ENCODE measurements at places on chromosomes 6 and 20. TPM values are rescaled to one million over a fixed set of nuclear protein-coding genes. Genes with fewer than 3 reads are reported as not detected.

Gene MEI4
- not detected for total RNA-seq

Gene HLA-DMB
- 34.4 TPM for total RNA-seq

Gene CDK19
- 14.3 TPM for total RNA-seq

Gene DNMT3B
- total RNA-seq, result 0.81 TPM

Gene BMP7
- 1.5 TPM for total RNA-seq

Gene CRYBG1
- total RNA-seq, result 7.2 TPM

- no peaks in the 10 kb centered on the region for H3K4me1 ChIP-seq
- no peaks in the 10 kb centered on the region for H3K36me3 ChIP-seq
- no peaks in the 10 kb centered on the region for H3K27me3 ChIP-seq
- no peak overlapping the region for H3K27ac ChIP-seq
- no peak for DNase-seq
Measured at GRCh38 chr6:6057442-6058053, 50.8 kb upstream of the NRN1 start.

DNA sequence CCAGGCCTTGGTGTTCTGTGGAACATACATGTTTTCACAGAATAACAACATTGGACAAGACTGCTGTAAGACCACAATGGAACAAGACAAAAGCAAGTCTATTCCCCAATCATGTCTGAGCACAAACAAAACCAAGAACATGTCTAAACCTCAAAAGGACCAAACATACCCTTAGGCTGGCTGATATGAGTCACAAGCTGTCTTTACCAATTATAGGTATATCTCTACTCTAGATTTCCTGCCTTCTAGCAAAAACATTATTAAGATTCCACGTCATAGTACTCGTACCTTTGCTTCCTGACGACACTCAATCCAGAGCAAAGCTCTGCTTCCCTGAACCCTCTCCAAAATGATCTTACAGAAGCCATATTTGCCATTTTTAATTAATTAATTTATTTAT is 15.4 kb upstream of the L3MBTL1 start:
- no peak for DNase-seq
- no peaks in the 10 kb centered on the region for H3K4me1 ChIP-seq
- H3K27me3 ChIP-seq, result no peaks in the 10 kb centered on the region
- no peaks in the 10 kb centered on the region for H3K36me3 ChIP-seq

DNA sequence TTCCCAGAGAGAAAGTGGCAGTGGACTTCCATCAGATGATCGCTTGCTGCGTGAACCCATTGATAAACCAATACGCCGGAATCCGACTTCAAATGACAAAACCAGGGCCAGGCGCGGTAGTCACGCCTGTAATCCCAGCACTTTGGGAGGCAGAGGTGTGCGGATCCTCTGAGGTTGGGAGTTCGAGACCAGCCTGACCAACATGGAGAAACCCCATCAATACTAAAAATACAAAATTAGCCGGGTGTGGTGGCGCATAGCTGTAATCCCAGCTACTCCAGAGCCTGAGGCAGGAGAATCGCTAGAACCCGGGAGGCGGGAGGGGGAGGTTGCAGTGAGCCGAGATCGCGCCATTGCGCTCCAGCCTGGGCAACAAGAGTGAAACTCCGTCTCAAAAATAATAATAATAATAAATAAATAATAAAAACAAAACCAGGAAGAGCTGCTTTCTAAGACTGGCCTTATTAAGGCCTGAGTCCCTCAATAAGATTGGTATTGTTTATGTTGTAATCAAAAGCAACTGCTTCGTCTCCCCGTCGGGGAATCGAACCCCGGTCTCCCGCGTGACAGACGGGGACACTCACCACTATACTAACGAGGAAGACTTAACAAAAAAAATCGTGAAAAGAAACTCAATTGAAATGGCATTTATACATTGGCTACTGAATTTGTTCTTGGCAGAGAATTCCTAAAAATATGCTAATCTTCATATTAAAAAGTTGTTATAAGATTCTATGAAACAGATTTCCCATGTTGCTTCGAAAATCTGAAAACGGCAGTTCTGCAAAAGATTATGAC is 110.2 kb upstream of the ZNF184 start:
- no peak overlapping the region for H3K27ac ChIP-seq
- no peak overlapping the region for H3K4me3 ChIP-seq
- H3K36me3 ChIP-seq, result no peaks in the 10 kb centered on the region
- DNase-seq, result no peak

DNA sequence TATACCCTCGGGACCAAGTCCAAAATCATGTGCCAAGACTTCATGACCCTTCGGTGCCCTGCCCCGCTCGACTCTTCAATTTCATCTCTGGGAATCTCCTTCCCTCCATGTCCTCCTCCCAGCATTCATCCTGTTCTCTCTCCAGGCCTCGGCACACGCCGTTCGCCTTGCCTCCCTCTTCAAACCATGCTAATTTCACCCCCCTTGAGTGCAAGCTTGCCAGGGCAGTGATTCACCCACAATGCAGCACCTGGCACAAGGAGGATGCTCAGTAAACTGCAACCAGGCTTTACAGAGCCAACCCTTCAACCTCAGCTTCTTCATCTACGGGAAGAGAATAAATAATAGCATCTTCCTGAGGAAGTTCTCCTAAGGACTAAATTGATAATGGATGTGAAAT is 4.1 kb downstream of the KCNS1 start:
- H3K27ac ChIP-seq, result no peak overlapping the region
- H3K4me1 ChIP-seq, result no peaks in the 10 kb centered on the region
- no peak for DNase-seq

- H3K36me3 ChIP-seq, result no peaks in the 10 kb centered on the region
- no peak overlapping the region for H3K4me3 ChIP-seq
Measured at GRCh38 chr6:11085758-11086435, 7.7 kb upstream of the SMIM13 start.

DNA sequence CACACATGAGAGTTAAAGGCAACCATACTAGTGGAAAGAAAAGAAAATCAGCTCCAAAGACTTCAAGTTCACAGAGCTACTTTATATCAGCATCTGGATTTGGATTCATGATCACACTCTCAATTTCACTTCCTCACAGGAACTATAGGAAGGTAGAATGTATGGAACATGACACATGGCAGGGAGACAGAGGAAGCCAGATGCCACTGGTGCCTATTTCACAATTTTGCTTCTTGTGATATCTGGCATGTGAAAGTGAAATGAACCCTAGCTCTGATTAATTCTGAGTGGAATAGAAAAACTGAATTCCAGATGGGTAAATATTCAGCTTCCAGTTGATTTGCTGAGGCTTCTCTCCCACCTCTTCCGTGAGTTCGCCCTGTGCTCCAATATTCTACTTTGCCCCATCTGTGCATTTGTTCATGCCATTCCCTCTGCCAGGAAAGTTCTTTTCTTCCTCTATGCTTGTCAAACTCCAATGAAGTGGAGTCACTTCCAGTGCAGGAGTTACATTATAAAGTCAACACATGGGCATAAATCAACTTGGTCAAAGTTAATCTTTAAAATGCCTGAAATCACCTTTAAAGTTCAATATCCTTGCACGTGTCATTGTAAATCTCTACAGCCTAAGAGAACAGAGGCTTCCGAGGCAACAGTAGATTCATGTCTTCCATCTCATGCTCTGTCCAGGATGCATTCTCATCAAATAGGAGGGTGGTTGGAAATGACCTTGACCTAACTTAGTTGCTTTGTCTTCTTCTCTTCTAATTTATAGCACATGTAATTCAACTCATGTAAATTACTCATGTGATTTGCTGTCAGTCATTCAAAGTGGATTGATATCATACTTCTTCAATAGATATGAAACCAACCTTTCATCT is 275.3 kb downstream of the HIVEP2 start:
- H3K4me1 ChIP-seq, result no peaks in the 10 kb centered on the region
- H3K4me3 ChIP-seq, result no peak overlapping the region
- no peak overlapping the region for H3K27ac ChIP-seq

DNA sequence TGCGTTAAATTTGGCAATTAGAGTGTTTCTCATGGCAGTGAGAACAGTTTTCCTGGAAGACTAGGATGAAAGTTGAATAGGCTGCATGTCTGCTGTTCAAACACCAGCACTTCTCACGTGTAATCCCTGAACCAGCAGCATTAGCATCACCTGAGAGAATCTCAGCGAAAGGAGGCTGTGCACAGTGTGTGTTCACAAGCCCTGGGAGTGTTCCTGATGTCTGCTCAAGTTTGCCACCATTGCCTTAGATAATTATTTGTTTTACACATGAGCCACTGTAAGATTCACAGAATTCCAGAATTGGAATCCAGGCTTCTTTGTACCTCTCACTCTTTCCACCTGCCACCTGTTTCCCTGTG is 117.3 kb downstream of the JARID2 start:
- peaks cover 8% of the 10 kb centered on the region for H3K4me1 ChIP-seq
- no peak overlapping the region for H3K4me3 ChIP-seq

DNA sequence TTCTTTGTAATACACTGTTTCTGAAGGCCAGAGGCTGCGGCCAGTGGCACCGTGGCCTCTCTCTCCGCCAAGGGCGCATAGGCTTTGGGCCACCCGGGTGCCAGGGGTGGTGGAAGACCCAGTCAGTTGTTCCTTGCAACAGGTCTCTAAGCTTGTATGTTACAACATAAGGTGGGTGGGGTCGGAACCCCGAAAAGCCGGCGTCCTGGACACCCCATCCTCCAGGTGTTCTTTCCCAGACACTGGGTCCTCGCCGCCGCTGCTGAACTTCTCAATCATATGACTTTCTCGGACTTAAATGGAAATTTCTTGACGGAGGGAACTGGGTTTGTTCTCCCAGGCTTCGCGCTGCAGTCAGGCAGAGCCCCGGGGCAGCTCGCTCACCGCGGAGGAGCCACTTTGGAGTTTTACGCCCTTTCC is 983 bp upstream of the KCNQ5 start:
- no peaks in the 10 kb centered on the region for H3K27me3 ChIP-seq
- H3K4me1 ChIP-seq, result peaks cover 24% of the 10 kb centered on the region
- DNase-seq, result no peak
- H3K27ac ChIP-seq, result peak overlapping the region; percentile 78

- no peaks in the 10 kb centered on the region for H3K27me3 ChIP-seq
- no peak overlapping the region for H3K4me3 ChIP-seq
- no peak overlapping the region for H3K27ac ChIP-seq
- no peak for DNase-seq
Measured at GRCh38 chr6:2695454-2696095, 55.1 kb downstream of the MYLK4 start.

GRCh38 chr6:44201200-44201599 is 15.5 kb upstream of the MYMX start:
- no peaks in the 10 kb centered on the region for H3K27me3 ChIP-seq
- H3K36me3 ChIP-seq, result no peaks in the 10 kb centered on the region
- H3K4me3 ChIP-seq, result no peak overlapping the region

DNA sequence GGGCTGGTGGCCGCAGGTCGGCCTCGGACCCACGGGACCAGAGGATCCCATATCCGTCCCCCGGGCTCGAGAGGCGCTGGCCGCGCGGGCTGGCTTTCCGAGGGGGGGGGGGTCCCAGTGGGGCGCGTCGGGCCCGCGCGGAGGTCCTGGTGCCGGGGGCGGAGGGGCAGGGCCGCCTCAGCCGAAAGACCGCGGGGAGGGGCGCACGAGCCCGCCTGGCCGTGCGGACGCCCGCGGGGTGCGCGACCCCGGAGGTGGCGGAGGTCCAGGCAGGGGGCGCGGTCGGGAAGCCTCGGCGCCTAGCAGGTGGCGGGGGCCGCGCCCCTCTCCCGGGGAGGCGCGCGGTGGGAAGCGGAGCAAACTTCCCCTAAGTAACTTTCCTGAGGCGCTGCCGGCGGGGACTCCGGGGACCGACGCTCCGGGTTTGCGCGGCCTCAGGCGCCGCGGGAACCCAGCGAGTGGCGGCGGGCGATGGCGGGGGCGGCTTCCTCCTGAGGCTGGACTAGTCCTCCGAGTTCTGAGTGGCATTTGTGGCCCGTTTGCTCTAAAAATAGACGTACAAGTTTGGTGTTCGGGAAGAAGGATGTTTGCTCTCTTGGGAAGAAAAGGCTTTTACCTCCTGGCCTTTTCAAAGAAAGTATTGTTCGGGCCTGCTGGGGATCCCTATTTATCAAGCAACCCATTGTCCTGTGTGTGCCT is 26.5 kb upstream of the BTBD3 start:
- H3K4me1 ChIP-seq, result peaks cover 19% of the 10 kb centered on the region
- DNase-seq, result peak; percentile 5
- no peaks in the 10 kb centered on the region for H3K27me3 ChIP-seq
- peak overlapping the region; percentile 73 for H3K27ac ChIP-seq
- H3K36me3 ChIP-seq, result no peaks in the 10 kb centered on the region

- no peaks in the 10 kb centered on the region for H3K36me3 ChIP-seq
- no peaks in the 10 kb centered on the region for H3K27me3 ChIP-seq
- H3K4me3 ChIP-seq, result no peak overlapping the region
- no peak for DNase-seq
Measured at GRCh38 chr6:13452346-13453117, 34.9 kb downstream of the GFOD1 start.

DNA sequence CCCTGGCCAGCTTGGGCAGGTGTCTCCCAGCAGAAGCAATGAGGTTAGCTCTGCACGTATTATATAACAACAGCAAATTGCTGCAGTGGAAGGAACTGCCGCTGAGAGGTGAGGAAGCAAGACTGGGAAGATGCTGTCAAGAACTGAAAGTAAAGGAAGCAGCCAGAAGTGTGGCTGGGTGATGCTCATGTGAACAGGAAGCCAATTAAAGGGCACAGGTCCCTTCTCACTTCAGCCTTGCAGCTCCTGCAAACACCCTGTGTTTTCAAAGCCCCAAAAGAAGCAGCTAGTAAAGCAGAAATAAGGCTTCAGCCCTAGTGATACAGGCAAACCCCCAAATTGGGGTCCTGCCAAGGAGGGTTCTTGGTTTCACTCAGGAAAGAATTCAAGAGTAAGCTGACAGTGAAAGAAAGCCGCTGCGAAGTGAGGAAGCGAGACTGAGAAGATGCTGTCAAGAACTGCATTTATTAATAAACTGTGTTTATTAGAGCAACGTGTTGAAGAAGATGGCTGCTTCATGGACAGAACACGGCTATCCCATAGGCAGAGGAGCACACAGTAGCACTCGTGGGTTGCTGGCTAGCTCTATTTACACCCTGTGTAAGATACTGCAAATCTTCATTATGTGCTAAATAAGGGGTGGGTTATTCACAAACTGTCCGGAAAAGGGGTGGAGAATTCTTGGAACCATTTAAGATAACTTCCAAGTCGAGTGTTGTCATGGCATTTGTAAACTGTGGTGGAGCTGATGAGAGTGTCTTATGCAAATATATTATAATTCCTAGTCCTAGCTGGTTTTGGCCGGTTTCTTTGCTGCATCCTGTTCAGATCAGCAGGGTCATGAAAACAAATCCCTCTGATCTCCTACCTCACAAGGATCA is 152.2 kb downstream of the LINC00237 start:
- no peaks in the 10 kb centered on the region for H3K36me3 ChIP-seq
- no peak overlapping the region for H3K27ac ChIP-seq
- no peak for DNase-seq
- H3K4me3 ChIP-seq, result no peak overlapping the region
- H3K27me3 ChIP-seq, result no peaks in the 10 kb centered on the region
- H3K4me1 ChIP-seq, result no peaks in the 10 kb centered on the region

- no peaks in the 10 kb centered on the region for H3K27me3 ChIP-seq
- no peak overlapping the region for H3K27ac ChIP-seq
- H3K4me3 ChIP-seq, result no peak overlapping the region
- DNase-seq, result no peak
- H3K36me3 ChIP-seq, result peaks cover 6% of the 10 kb centered on the region
Measured at GRCh38 chr6:85569323-85569722, 24.3 kb downstream of the SNX14 start.
